ENCODE measurements at places on chromosomes 2 and 18.

- no peak for DNase-seq
Measured at GRCh38 chr2:55581435-55581834, 36.0 kb downstream of the PPP4R3B start.

- DNase-seq: no peak
Measured at GRCh38 chr2:144471305-144472045, 48.4 kb downstream of the ZEB2 start.

DNA sequence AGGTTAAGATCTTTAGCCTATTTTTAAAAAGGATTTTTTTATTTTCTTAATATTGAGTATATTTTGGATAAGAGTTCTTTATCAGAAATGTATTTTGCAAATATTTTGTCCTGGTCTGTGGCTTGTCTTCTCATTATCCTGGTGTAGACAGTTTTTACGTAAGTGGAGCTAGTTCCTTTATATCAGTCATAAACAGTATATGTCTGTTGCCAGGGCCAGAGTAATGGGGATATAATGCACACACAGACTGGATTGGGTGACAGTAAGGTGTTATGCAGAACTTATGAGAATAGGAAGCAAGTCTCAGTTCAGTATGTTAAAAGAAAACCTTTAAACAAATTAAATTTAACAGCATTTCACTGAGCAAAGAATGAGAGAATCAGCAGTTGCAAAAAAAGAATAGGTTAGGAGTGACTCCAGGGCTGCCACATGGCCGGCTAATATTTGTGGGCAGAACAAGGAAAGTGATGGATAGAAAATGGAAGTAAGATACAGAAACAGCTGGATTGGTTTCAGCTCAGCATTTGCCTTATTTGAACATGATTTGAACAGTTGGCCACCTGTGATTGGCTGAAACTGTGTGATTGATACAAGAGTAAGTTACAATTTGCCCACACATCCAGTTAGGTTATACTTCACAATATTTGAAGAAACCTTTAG, 61.1 kb upstream of the ZNG1B start:
- DNase-seq: no peak

GRCh38 chr2:177633910-177634294, 241.3 kb downstream of the AGPS start:
- DNase-seq: no peak

DNA sequence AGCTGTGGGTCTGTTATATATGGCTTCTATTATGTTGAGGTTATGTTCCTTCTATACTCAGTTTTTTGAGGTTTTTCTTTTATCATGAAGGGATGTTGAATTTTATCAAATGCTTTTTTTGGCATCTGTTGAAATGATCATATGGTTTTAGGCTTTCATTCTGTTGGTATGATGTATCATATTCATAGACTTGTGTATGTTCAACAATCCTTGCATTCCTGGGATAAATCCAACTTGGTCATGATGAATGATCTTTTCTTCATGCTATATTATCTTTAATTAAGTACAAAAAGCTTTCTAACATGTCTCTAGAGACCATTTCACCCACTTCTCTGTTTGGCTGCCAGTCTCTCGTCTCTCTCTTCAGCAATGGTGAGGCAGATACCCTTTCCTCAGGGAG, 54.2 kb downstream of the MDH1 start:
- no peak for DNase-seq

- no peak for DNase-seq
Measured at GRCh38 chr2:14557111-14557510, 75.4 kb upstream of the LRATD1 start.

- no peak for DNase-seq
Measured at GRCh38 chr2:26668856-26669750, 23.4 kb upstream of the KCNK3 start.

GRCh38 chr2:13252615-13253014, 535.9 kb downstream of the TRIB2 start:
- DNase-seq: no peak

- peak; percentile 78 for DNase-seq
Measured at GRCh38 chr2:119255760-119256581, 32.3 kb downstream of the STEAP3 start.

GRCh38 chr2:236375973-236376476, 111.8 kb upstream of the ASB18 start:
- no peak for DNase-seq

- DNase-seq: no peak
Measured at GRCh38 chr18:7840411-7840810, 273.3 kb downstream of the PTPRM start.

GRCh38 chr18:62045316-62045715, 141.5 kb downstream of the PIGN start:
- DNase-seq: no peak

GRCh38 chr2:85783796-85784195, 30.0 kb downstream of the ATOH8 start:
- DNase-seq: no peak

DNA sequence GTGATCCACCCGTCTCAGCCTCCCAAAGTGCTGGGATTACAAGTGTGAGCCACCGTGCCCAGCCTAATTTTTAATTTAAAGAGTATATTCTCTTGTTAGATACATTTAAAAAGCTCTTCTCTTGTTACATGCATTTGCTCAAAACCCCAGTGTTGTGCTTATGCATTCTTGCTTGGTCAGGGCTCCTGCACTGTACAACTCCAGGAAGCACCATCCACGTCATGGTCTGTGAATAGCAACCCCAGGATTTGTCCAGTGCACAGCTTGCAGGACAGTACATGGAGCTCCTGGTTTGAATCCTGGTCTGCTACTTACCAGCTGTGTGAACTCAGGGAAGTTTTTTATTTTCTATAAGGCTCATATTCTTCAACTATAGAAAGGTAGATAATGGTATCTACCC, 80.8 kb downstream of the MDH1 start:
- no peak for DNase-seq

- DNase-seq: no peak
Measured at GRCh38 chr18:49656073-49656692, 94.3 kb downstream of the LIPG start.

DNA sequence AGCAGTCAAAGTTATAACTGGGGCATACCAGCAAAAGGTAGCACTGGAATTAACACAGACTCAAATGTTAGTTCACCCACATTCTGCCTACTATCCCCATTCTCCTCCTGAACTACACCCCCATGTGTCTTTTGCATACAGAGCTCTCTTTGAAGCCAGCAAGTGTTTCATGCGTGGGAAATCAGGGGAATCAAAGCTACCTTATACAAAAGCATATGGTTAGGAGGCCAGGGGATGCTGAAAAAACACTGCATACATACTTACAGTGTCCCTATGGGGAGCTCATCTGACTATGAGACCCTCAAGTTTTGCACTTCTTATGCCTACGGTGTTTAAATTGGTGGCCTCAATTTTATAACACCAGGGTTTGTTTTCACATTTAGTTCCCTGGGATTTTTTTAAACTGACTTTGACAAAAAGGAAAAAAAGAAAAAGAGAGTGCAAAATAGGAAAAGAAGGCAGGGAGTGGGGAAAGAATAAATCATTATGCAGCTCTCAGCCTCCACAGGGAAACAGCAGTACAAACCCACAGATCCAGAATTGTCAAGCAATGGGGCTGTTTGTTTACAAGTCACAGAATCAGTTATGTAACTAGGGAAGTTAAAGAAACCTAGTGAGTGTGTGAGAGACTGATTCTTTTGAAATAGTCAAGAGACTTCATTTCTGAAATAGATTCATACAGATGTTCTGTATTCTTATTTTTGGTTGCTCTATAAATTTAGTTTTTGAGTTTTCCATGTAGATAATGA, 20.1 kb upstream of the PPP3R1 start:
- no peak for DNase-seq

- DNase-seq: peak; percentile 23
Measured at GRCh38 chr2:10283106-10284062, 19.3 kb upstream of the HPCAL1 start.

DNA sequence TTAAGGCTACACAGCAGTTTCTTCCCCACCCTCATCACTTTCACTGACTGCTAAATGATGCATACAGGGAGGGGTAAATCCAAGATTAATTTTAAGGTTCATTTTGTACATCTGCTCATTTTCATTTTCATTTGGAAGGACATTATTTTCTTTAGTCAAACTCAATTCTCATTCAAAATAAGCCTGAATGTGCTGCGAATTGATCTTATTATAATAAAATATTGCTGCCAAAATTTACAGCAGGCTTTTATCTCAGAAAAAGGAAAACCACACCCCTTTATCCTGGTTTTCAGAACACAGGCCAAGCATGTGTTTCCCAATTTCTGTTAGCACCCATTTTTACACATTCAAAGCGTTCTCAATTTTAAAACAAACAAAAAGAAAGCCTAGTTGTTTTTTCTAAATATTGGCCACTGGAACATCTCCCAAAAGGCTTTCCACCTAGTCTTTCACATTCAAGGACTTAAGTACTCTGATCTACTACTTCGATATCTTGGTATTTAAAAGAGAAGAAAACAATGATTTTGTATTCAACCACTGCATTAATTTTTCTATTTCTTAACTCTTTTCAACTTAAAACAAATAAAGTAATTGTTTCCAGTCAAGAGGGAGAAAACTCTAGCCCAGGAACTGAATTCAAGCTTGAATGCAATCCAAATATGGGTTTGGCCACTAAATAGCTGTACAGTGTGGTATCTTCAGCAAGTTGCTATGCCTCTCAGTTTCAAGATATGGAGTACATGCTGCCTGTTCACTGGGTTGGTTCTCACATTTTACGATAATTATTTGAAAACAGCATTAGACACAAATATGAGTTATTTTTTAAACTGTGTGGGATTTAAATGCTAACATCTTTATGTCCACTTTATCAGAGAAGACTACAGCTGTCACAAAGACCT, 52.5 kb downstream of the CDH2 start:
- DNase-seq: no peak

DNA sequence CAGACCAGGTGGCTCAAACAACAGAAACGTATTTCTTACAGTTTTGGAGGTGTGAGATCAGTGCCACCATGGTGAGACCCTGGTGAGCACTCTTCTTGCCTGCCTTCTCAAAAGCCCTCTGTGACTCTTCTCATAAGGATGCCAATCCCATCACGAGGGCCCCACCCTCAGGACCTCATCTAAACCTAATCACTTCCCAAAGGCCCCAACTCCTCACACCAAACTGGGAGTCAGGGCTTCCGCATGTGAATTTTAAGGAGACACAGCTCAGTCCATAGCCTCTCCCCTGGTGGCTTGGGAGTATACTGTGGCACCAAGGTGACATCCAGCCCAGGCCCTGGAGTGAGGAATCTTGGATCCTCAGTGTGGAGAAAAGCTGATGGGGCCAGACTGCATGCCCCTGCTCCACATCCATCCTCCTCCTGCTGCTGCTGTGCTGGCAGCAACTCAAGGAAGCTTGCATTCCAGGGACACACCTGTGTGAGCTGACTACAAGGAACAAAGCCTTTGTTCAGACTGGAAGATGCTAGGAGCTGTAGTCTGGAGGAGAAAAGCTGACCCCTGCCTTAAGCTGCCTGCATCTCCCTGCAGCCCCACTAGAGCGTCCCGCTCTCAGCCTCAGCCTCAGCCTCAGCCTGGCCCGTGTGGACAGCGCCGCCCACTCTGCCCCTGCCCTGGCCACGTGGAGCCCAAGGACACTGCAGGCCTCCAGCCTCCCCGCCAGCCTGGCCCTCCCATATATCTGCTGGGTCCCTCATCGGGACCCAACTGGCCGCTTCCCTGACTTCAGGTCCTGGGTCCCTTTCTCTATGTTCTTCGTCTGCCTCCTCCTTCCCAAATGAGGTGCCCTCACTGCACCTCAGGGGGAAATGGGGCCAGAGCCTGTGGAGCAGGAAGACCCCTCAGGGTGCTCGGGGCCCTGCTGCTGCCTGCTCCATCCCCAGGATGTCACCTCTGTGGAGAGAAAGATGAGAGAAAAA, 87.8 kb upstream of the RAB6C start:
- no peak for DNase-seq

- DNase-seq: peak; percentile 14
Measured at GRCh38 chr2:98909317-98910211, 26.5 kb downstream of the CRACDL start.

- DNase-seq: peak; percentile 13
Measured at GRCh38 chr2:85935746-85936208, 47.0 kb upstream of the ST3GAL5 start.

DNA sequence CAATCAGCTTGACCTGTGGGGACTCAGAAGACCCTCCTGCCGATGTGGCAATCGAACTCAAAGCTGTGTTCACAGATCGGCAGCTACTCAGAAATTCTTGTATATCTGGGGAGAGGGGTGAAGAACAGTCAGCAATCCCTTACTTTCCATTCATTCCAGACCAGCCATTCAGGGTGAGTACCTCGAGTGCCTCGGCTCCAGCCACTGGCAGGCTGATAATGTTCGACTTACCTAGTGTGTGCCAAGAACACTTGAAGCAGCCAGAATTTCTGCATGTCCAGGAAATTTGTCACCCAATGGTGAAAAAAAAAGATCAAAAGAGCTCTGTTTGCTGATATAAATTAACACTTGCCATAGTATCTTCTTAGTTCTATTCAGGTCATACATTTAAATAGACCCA, 2.3 kb downstream of the LGALSL start:
- DNase-seq: no peak

- peak; percentile 33 for DNase-seq
Measured at GRCh38 chr2:40625849-40626248, 174.0 kb upstream of the SLC8A1 start.

DNA sequence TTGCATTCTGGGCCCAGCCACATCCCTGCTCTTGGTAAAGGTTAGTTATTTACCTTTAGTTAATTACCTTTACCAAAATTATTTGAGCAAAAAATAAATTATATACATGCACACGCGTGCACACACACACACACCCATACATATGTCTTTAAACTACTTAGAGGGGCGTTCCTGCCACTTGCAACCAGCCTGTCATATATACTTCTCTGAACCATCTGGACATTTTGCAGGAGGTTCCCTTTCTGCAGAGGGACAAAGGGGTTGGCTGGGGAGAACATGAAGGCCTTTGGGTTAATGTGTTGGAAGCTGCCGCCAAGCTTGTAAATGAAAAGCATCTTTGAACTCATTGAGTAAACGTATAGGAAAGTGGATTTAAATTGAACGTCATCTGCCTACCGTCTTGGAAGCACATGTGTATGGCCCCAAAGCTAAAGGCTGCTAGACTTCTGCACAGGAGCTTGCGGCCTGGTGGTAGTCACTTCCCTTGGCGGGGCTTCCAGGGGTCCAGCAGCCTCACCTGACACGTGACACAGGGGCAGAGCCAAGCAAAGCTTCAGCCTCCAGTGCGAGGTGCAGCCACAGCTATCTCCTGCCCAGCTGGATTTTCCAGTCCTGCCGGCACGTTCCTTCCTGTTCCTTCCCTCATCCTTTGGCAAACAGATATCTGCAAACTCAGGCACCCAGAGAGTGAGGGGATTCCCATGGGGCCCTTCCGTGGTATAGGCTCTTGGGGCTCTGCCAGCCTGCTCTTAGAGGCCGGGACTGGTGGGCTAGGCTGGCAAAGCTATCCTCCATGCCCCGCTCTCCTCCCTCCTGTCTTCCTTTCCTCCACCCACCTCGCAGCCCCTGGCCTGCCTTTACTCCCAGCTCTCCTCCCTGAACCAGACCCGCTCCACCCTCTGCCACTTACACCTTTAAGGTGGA, 46.1 kb downstream of the SERTAD2 start:
- no peak for DNase-seq

GRCh38 chr2:62727876-62728566, 22.5 kb downstream of the EHBP1 start:
- no peak for DNase-seq

GRCh38 chr2:138060301-138060635, 96.0 kb downstream of the HNMT start:
- DNase-seq: no peak

Measured in amniotic stem cell (primary cell).